ENCODE measurements at places on chromosomes 12 and 14.
A peak's percentile ranks its signal among the peaks of the same experiment; 100 is the strongest.

DNA sequence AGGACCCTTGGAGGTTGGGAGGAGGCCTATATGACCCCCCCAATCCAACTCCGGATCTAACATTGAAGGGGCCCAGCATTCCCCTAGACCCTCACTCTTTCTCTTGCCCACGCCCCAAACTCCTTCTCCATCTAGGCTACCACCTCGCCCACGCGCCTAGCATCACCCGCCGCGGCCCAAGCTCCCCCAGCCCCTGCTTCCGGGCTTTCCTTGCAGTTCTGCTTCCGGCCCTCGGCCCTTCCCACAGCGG lies 445 bp downstream of the CERS5 start:
- no peak for DNase-seq

DNA sequence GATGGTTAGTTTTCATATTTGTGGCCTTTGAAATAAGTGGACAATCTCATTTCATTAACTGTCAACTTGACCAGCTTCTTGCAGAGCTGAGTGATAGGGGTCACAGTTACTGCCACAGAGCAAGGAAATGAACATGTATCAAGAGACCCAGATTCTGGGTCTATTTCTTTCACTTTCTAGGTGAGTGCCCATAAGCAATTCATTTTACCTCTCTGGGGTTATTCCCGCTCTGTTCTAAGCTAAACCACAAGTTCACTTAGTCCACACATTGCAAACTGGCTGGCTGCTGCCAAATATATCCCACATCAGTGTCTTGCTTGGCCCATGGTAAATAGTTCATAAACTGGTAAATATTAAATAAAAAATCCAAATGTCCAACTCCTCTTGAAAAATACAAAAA lies 29.9 kb downstream of the GPHB5 start:
- DNase-seq = no peak

DNA sequence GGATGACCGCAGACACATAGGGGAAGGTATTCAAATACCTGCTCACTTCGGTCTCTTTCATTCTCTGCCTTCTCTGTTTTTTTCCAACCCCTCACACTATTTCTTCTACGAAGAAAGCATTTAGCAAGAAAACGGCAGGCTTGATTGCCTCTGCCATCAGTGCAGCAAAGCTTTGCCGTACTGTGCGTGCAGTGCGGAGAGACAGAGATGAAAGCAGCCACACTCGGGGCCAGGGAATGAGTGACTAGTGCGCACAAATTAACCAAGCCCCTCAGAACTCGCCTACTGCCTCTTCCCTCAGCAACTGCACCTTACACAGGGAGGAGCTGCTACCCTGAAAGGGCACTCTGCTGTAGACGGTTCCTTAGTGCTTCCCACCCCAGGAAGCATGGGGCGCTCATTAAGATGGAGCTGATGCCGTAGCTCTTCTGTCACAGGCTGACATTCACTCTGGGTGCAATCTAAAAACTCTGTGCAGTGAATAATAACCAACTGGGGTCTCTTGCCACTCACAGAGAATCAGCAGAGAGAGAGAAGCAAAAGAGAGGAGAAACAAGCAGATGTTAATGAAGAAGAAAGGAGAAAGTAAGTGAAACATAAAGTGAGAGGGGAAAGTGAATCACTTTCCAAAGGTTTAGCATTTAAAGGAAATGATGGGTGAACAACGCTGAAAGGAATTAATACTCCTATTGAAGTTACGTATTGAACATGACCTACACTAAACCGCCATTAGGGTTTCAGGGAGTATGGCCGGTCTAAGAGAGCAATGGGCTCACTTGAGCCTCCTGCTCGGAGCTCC lies 69.4 kb downstream of the GRIN2B start:
- no peak for DNase-seq

- DNase-seq = peak; percentile 49
Observed at GRCh38 chr14:69877492-69877891, 1.7 kb upstream of the SMOC1 start.

GRCh38 chr12:27787559-27787958 lies 7.5 kb upstream of the MANSC4 start:
- no peak for DNase-seq

DNA sequence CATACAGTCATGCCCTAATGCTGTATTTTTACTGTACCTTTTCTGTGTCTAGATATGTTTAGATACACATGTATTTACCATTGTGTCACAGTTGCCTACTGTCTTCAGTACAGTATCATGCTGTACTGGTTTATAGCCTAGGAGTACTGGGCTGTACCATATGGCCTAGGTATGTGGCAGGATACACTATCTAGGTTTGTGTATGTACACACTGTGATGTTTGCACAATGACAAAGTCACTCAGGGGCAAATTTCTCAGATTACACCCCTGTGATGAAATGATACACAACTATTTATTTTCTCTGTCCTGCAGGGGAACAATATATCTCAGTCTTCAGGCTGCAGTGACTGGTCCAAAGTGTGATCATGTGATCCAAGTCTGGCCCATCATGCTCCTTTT lies 1076.1 kb downstream of the VRK1 start:
- DNase-seq = no peak

DNA sequence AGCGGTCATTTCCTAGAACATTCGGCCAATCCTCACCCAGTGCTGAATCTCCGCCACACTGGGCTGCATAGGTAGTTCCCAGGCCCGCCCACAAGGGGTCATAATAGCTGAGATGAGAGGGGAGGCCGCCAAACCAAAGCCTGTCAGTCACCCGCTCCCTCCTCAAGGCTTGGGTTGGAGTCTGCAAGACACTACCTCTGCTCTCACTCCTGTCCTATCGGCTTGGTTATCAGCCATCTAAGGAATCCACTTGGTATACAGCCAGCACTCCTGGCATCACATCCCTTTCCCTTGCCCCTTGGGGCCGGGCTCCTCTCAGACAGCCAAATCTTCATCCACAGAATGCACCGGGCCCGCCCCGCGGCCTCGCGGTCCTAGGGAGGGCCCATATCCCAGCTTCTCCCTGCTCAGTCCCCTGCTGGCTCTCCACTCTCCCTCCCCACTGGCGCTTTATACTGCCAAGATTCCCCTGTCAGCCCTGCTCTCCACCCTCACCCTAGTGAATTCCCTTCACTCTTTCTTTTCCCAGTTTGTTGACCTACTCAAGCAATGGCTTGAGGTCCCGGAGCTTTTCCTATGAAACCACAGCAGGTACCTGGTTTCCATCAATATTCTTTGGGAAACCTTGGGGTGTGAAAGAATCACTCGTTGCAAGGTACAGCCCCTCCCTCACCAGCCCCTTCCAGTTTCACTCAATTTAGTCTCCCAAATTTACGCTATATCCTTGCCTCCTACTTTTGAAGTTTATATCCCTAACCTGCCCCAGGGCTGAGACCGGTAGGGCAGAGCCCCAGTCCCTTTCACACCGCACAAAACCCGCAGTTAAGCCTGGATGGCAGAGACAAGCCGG lies 1.4 kb downstream of the IFFO1 start:
- DNase-seq = peak; percentile 80

DNA sequence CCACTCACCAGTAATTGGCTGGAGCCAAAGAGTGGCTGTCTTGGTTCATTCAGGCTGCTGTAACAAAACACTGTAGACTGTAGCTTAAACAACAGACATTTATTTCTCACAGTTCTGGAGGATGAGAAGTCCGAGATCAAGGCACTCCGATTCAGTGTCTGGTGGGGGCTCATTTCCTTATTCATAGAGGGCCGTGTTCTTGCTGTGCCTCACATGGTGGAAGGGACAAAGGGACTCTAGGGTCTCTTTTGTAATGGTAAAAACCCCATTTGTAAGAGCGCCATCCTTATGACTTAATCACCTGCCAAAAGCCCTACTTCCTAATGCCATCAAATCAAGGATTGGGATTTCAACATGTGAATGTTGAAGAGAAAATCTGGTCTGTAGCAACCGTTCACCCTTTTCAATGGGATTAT lies 34.7 kb upstream of the CDKN3 start:
- DNase-seq = no peak

DNA sequence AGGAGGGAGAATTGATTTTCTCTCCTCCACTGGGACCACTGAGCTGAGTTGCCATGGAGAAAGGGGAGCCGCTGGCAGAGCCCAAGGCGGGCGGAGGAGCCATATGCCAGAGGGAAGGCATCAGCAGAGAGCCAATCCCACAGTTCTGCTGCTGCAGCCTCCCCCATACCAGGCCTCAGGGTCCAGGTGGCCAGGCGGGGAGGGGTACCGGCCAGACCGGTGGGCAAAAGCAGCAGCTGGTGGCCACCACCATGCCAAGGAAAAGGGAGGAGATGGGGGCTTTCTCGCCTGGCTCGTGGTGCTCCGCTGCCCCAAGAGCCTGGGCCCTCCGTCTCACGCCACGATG lies 72.8 kb downstream of the PITPNM2 start:
- no peak for DNase-seq

- peak; percentile 18 for DNase-seq
Observed at GRCh38 chr12:67155863-67156262, 113.3 kb upstream of the CAND1 start.

DNA sequence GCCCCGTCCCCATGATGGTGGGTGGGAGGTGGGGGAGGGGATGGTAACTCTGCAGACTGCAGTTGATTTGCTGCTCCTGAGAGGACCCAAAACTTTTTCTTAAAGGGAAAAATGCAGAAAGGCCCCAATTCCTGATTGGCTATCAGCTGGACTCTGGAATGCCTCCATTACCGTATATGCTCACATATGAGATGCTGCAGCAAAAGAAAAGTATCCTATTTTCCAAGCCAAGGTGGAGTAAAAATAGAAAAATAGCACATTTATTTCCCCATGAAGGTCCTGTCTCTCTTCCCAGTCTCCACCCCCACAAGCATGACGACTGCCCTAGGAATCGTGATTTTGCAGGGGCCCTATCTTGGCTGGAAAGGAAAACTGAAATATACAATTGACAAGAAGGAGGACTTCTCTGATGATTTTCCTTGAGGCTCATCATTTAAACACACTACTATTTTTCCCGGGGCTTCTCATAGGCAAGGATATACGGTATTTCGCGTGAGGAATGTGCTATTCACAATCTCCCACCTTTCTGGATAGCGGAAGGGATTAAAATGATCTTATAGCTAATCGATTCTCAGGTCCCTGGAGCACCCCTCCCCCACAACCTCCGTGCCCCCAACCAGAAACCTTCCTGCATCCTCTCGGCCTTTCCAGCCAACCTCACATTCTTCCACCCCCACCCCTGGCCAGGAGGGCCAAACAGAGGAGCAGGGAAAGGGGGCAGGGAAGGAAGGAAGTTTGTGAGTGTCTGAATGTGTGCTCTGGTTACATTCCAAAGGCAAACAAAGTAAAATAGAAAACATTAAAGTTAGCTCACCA lies 138.9 kb upstream of the CCND2 start:
- DNase-seq = no peak

GRCh38 chr14:51318813-51319597 lies 79.0 kb downstream of the TMX1 start:
- DNase-seq = no peak

DNA sequence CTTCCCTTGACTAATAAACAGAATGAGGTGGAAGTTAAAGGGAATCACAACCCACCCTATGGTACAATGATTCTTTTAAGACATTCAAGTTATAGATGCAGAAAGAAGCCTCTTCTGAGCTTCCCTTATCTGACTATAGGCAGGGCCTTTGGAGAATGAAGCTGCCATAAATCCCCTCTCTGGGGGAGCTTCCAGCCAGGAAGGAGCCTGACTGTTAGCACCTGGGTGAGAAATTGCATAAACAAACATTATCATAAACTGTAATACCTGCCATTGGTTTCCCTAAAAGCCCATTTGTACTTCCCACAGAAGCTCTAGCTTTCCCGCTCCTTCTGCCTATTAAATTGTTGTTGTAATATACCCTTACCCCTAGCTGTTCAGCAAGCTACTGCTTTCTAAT lies 81.3 kb upstream of the RESF1 start:
- no peak for DNase-seq

- no peak for DNase-seq
Observed at GRCh38 chr14:100432652-100433427, 109.7 kb downstream of the SLC25A47 start.

GRCh38 chr14:51157012-51157411 lies 62.1 kb upstream of the TRIM9 start:
- DNase-seq = peak; percentile 48

DNA sequence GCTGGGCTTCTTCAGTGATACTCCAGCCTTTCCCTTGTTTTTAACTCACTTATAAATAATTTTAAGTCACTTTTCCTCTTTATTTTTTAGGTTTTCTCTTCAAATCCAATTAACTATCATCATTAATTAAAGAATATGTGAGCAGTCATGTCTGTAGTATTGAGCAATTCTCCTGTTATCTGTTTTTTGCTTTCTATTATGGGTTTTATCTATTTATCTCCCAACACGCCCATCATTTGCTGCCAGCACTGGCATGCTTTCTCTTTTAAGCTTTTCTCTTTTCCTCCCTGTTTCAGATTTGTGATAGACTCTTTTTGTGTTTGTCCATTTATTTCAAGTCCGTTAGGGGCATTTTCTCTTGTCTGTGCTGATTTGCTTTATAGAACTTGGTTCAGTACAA lies 72.3 kb downstream of the CRADD start:
- DNase-seq = no peak

- DNase-seq = no peak
Observed at GRCh38 chr14:70771781-70772212, 37.5 kb downstream of the MAP3K9 start.

DNA sequence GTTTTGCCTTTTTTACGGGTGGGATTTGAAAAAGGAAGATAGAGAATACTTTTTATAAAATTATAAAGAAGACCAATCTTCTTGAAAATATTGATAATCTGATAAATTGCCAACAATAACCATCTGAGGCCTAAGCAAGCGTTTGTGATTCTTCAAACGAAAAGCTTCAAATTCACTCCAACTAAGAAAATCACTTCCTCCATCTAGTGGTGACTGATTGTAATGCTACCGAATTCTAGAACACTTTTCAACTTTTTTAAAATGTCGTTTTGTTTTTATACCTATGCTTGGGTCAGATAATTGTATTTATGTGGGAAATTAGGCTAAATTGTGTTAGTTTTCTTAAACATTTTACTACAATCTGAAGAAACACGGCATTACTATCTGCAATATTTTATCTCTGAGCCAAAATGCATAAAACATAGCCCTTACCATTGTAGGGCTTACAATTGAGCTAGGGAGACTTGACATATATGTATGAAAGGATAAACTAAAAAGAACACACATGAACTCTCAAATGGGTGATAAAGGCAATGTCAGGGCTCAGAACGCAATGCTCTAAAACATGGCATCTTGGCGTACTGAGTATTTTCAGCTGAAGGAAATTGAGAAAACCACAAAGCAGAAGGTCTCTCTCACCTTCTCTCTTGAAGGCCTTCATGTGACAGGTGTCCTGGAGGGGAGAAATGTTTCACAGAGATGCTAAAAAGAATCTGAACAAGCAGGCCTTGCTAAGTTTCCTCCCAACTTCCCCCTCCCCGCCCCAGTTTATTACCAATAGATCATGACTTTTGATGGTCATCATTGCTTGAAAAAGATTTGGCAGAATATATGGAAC lies 36.8 kb upstream of the G2E3 start:
- peak; percentile 70 for DNase-seq

GRCh38 chr14:65387171-65387570 lies 25.4 kb upstream of the FUT8 start:
- no peak for DNase-seq

Measured in fibroblast of pulmonary artery (primary cell).